ENCODE measurements at places on chromosomes 11 and 22. TPM values are rescaled to one million over a fixed set of nuclear protein-coding genes. Genes with fewer than 3 reads are reported as not detected.

ZC3H7B gene
- total RNA-seq = 65.9 TPM

GRCh38 chr11:10392095-10393079, 62.7 kb upstream of the AMPD3 start:
- no peak for DNase-seq

CASP5 gene
- total RNA-seq = not detected

GRCh38 chr11:128473636-128474035, 113.7 kb downstream of the ETS1 start:
- no peak for DNase-seq

All from ureter (tissue), 1 donor.